Activated CD8-positive, alpha-beta memory T cell treated with anti-CD3 and anti-CD28 coated beads for 48 hours (primary cell): ENCODE measurements at places on chromosomes 4 and X.

DNA sequence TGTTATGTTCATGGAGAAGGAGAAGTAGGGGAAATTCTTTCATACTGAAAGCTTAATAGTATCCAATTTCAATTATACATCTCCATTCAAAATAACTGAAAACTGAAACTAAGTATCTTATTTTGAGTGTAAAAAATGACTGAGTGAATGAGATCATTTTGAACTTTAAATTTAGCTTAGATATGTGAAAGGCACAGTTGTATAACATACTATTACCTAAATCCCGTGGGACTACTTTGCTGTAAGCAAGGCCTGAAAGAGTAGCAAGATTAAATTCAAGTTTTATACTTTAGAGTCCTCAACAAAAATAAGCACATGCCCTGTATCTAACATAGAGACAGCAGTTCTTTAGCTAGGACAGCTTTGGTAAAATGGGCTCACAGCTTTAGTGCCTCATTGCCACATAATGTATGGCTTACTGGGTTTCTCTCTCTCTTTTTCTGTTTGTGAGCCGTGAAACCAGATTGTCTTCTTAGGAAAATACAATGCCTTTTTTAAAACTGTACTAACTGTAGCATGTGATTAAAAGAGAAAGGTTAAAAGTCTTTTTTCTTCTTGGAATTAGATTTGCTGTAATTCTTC is 43.2 kb downstream of the GSTCD start:
- no peak for DNase-seq

GRCh38 chr4:139920486-139921002 is 233.4 kb downstream of the MAML3 start:
- no peak for DNase-seq

DNA sequence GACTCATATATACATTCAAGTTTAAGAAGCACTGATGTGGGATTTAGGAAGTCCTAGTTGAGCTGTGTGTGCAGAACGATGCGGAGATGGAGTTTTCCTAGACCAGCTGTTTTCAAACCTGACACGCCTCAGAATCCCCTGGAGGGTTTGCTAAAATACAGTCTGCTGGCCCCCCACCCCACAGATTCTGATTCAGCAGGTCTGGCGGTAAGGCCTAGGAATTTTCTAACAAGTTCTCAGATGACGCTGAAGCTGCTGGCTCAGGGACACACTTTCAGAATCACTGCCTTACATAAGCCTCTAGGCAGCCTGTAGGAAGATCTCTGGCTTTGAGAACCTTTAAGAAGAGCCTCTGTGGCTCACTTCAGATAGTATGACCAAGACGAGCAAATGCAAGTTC is 73.1 kb downstream of the PHEX start:
- no peak for DNase-seq

DNA sequence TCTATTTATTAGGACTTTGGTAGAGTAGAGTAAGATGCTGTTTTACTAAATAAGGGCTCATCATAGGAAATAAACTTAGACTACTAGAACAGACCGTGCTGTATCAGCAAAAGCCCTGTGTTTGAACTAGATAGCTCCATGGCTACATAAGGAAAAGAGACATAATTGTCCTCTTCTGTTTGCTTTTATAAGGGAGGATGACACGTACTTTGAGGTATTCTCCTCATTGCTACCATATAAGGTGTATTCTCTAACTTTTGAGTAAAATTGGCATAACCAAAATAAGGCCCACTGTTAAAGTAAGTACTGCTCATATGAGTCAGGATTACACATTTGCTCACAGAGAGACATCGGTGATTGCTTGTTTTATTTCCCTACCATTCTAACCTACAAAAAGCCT is 64.3 kb downstream of the PDLIM5 start:
- no peak for DNase-seq

- no peak for DNase-seq
Observed at GRCh38 chr4:102684610-102685052, 76.1 kb downstream of the MANBA start.

- DNase-seq = no peak
Observed at GRCh38 chrX:110415440-110416170, 57.0 kb downstream of the RTL9 start.

- DNase-seq = no peak
Observed at GRCh38 chr4:151315212-151315886, 10.1 kb downstream of the SH3D19 start.

GRCh38 chrX:19721726-19722370 is 165.6 kb downstream of the SH3KBP1 start:
- no peak for DNase-seq

- DNase-seq = no peak
Observed at GRCh38 chr4:7837597-7838135, 102.0 kb downstream of the AFAP1 start.

- DNase-seq = no peak
Observed at GRCh38 chrX:132144061-132144460, 16.2 kb upstream of the FRMD7 start.

DNA sequence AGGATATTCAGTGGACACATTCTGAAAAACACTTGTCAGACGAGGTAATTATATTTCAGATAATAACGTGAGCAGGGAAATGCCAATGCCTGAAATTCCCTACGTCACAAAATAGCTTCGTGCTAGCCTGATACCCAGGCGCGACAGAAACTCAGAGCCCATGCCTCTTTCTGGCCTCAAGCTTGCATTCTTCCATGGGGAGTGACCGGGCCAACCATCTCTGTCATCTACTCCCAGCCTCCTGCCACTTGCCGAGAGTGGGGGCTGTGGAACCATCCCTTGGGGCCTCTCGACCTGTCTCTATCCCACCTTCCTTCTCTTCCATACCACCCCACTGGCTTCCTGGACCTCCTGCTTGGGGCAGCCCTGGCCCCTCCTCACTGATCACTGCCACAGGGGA is 34.5 kb upstream of the CDKN2AIP start:
- no peak for DNase-seq

DNA sequence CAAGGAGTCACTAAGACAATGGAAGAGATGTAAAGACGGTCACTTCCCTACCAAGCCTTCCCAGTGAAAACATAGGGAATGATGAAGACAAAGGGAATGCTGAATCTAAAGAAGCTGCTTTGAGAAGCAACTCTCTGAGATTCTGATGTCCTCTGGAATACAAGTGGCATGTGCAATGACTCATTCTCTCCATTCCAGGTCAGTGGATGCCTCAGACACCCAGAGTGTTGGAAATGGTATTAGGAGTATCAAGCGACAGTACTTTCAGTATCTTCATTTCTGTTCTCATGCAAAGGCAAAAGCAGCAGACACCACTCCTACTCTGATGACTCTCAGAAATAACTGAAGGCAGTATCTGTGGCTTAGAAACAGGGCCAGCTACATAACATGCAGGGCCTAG is 102.6 kb downstream of the FSTL5 start:
- DNase-seq = no peak

DNA sequence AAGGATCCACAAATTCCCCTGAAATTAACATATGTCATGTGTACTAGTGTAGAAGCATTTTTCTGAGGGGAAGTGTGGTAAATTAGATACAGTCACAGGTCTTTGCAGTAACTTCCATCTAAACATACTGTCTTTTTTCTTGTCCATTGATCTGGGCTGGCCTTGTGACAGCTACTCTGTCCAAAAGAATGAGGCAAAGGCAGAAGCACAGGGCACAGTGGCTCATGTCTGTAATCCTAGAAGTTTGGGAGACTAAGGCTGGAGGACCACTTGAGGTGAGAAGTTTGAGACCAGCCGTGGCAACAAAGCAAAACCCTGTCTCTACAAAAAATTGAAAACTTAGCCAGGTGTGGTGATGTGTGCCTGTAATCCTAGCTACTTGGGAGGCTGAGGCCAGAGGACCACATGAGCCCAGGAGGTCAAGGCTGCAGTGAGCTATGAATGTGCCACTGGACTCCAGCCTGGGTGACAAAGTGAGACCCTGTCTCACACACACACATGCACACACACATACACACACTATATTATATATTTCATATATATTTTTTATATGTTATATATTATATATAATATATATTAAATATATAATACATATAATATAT is 47.6 kb downstream of the HAND2 start:
- DNase-seq = no peak

DNA sequence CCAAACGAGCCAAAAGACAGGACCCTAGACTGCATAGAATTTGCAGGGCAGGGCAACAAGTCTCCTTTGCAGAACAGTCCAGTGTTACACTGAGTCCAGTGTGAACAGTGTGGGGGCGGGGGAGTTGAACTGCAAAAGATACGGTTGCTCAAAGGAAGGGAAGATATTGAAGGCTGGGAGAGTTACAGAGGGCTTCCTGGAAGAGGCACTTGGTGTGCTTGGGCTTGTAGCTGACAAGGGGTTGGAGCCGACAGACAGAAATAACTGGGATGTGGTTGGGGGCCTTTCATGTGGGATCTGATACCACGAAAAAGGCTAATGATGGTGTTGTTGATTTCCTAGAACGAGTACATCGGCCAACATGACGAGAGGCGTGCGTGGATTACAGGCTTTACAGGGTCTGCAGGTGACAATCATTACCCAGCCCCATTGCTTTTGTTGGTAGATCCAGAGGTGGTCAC is 6.1 kb downstream of the XPNPEP2 start:
- no peak for DNase-seq

DNA sequence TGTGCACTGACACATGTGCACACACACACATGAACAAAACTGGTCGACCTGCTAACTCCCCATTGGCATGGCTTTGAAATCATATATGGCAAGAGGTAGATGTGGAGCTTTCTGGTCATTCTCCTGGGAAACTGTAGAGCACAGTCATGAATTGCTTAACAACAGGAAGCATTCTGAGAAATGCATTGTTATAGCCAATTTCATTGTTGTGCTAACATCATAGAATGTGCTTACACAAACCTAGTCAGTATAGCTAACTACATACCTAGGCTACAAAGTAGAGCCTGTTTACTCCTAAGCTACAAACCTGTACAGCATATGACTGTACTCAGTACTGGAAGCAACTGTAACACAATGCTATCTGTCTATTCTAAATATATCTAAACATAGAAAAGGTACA is 134.2 kb upstream of the SH3RF1 start:
- no peak for DNase-seq

DNA sequence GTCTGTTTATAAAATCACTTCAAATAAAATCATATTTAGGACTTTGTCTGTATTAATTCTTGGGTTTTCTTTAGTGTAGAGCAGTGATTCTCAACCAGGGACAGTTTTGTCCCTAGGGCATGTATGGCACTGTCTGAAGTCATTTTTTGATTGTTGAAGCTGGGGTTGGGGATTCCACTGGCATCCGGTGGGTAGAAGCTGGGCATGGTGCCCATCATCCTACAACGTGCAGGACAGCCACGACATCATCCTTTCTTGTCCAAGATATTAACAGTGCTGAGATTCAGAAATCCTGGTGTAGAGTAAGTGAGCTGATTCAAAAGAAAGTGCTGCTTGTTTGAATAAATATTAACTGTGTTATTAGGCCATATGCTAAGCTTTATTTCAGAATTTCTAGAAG is 28.6 kb downstream of the DCLK2 start:
- no peak for DNase-seq

DNA sequence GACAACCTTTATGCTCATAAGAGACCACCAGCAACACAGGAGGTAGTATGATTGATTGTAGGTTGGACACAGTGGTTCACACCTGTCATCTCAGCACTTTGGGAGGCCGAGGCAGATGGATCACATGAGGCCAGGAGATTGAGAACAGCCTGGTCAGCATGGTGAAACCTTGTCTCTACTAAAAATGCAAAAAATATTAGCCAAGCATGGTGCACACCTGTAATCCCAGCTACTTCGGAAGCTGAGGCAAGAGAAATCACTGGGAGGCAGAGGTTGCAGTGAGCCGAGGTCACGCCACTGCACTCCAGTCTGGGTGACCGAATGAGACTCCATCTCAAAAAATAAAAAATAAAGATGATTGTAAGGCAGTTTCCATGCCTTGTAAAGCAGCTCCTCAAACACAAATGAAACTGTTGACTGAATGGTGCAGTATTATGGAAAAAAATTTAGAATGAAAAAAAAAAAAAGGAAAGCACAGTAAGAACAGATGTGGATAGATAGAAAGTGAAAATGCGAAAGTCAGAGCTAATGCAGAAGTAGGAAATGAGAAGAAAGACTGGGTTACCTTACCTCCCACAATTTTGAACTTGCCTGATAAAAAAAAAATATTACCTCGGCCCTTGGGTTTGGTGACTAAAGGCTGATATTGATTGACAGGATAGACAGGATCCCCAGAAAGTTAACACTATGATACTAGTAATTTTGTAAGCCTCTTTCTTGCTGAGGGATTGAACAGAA is 249.2 kb upstream of the TRAM1L1 start:
- DNase-seq = no peak

DNA sequence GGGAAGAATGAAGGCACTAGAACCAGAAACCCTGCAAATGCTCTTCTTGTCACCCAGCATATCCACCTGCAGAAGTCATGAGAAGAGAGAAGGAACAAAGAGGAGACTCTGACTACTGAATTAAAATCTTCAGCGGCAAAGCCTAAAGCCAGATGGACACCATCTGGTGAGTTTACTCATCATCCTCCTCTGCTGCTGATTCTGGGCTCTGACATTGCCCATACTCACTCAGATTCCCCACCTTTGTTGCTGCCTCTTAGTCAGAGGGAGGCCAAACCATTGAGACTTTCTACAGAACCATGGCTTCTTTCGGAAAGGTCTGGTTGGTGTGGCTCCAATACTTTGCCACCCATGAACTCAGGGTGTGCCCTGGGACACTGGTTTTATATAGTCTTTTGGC is 181.7 kb downstream of the AR start:
- DNase-seq = no peak

GRCh38 chr4:62087706-62088105 is 887.6 kb downstream of the ADGRL3 start:
- no peak for DNase-seq

GRCh38 chr4:51963841-51964517 is 56.2 kb downstream of the LRRC66 start:
- no peak for DNase-seq

GRCh38 chr4:5592272-5592671 is 116.1 kb downstream of the EVC2 start:
- DNase-seq = no peak

DNA sequence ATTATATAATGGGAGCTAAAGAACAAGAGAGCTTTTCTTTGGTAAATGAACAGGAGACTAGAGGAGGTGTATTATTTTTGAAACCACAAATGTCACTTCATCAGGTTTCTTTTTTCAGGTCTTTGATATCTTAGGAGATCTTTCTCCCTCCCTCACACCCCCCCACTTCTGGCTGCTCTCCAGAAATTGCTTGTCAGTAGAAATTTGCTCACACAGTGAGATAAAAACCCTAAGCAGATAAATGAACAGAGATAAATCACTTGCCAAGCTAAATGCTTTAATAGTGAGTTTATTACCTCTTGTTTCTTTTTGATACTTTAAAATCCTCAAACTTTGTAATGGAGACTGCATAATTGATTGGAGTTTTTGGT is 421.2 kb upstream of the TENM3 start:
- no peak for DNase-seq

- DNase-seq = no peak
Observed at GRCh38 chrX:24229976-24230375, 80.4 kb downstream of the ZFX start.

DNA sequence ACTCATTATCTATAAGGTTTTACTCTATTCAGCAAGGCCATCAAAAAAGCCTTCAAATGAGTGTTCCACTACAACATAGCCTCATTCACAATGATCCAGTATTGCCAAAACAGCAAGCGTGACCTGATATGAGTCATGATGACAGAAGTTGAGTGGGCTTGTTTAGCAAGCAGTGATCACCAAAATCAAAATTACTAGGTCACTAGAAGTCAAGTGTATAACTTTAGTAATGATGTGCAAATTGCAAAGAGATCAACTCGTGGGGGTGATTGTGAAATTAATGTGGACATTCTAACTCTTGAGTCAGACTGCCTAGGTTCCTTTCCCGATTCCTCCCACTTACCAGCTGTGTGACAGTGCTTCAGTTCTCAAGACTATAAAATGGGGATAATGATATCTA is 124.5 kb downstream of the CHM start:
- DNase-seq = no peak
